Activated CD4-positive, CD25-positive, alpha-beta regulatory T cell (primary cell): ENCODE measurements at places on chromosomes 16 and 17.

GRCh38 chr16:11254913-11255736 lies 879 bp downstream of the SOCS1 start:
- peak; percentile 53 for DNase-seq

- DNase-seq = peak; percentile 61
Measured at GRCh38 chr16:79601931-79602627, 1.5 kb upstream of the MAF start.

- no peak for DNase-seq
Measured at GRCh38 chr16:74936902-74937560, 47.9 kb downstream of the WDR59 start.

- no peak for DNase-seq
Measured at GRCh38 chr17:50551884-50552283, 4.9 kb downstream of the SPATA20 start.

DNA sequence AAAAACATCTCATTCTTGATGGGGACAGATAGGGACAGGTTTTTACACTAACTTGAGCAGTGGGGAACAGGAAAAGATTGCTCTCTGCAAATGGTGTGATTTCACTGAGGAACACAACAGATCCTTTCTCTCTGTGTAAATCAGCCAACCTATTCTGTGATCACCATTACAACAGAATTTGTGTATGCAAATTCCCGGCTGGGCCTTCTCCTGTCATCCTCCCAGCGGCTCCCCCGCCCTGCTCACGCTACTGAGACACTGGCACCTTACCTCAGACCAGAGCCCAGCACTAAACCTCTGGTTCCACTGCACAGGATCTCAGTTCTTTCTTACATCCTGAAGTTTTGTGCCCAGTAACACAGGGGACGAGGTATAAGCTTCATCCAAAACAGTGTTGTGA lies 97.0 kb upstream of the FA2H start:
- DNase-seq = no peak

DNA sequence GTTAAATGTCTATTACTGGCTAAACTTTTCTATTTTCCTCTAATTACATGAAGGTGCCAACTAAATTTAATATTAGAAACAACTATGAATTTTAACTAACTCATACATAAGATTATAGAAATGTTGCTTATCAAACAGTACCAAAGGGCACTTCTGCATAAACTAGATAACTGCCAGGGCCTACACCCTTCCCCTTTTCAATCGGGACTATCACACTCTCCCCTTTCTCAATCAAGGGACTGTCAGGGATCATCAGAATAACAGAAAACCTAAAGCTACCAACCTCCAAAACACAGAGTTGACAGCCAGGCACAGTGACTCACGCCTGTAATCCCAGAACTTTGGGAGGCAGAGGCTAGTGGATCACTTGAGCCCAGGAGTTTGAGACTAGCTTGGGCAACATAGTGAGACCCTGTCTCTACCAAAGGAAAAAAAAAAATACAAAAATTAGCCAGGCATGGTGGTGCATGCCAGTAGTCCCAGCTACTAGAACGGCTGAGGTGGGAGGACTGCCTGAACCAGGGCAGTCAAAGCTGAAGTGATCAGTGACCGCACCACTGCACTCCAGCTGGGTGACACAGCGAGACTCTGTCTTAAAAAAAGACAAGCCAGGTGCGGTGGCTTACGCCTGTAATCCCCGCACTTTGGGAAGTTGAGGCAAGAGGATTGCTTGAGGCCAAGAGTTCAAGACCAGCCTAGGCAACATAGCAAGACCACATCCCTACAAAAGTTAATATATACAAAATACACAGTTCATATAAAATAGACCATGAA lies 3.2 kb upstream of the PHLPP2 start:
- no peak for DNase-seq

GRCh38 chr17:77212081-77212832 lies 71.5 kb downstream of the SEC14L1 start:
- DNase-seq = no peak

- no peak for DNase-seq
Measured at GRCh38 chr17:56186222-56186786, 33.0 kb downstream of the ANKFN1 start.

GRCh38 chr16:69937465-69937951 lies 13.6 kb upstream of the CLEC18A start:
- no peak for DNase-seq

DNA sequence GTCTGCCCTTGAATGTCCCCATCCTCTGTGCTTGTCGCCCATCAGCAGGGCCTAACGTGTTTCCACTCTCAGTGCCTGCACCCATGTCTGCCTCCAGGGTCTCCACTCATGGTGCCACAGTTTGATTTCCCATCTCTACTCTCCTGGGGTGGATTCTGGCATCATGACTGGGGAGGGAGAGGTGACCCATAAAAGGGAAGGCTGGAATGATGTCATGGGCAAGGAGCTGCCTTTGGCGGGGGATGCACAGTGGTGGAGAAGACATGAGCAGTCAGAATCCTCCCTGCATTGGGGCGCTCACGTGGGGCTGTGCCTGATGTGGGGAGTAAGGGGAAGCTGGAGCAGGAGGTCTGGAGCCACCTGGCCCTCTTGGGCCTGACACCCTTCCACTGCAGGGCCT lies 100.9 kb downstream of the USP22 start:
- no peak for DNase-seq

DNA sequence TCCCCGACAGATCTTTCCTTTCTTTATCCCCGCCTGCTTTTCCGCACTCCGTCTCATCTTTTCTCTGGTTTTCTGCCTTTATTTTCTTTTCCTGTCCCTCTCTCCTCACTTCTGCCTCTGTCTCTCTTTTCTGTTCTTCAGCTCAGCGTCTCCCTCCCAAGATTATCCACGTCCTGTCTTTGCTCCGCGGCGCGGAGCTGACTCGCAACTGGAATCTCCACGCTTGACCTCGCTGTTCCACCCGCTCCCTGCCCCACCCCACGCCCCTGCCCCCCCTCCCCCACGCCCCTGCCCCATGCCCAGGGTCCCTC lies 4.9 kb upstream of the LHX1 start:
- DNase-seq = no peak

- DNase-seq = no peak
Measured at GRCh38 chr17:81456798-81457197, 55.8 kb downstream of the ACTG1 start.

DNA sequence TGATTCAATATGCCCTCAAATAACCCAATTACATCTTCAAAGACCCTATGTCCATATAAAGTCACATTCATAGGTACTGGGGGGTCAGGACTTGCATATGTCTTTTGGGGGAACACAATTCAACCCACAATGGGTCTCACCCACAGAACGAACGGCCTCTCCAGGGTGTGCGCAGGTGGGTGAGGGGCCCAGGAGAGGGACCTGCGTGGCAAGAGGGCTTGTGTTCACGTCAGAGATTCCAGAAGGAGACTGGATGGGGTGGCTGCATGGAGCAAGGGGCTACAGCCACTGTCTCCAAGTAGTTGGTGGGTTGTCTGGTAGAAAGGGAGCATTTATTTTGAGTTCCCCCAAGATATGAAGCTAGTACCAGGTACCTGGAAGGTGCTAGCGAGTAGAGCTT lies 212.2 kb downstream of the SEC14L1 start:
- no peak for DNase-seq

GRCh38 chr17:64028874-64029464 lies 8.5 kb upstream of the ICAM2 start:
- peak; percentile 54 for DNase-seq

- no peak for DNase-seq
Measured at GRCh38 chr17:49076573-49077384, 55.8 kb upstream of the B4GALNT2 start.
